Tibial nerve (tissue), 4 donors: ENCODE measurements at places on chromosomes 7 and 10. TPM values are rescaled to one million over a fixed set of nuclear protein-coding genes. Genes with fewer than 3 reads are reported as not detected.

DNA sequence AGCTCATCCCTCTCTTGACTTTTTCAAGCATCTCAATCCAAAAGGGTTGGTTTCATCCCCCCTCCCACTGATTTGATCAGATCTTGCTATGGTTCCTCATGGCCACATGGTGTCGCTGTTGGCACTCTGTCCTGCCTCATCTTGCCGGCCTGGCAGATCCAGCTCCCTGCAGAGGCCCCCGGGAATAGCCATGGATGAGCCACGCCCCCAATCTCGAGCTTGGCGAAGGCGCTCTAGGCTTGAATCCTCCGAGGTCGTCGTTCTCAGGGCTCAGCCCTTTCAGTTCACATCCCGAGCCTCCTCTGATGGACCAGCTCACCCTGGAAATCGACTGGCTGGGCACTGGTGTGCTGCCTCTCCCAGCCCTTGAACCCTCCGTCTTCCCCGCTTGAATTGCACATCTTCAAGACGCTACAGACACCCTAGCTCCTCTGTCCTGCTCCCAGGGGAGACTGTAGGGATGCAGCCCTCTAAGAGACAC lies 628.7 kb downstream of the TYW1 start:
- peak; percentile 72 for DNase-seq

- no peak for DNase-seq
Observed at GRCh38 chr10:3251172-3251571, 78.6 kb upstream of the PITRM1 start.

DNA sequence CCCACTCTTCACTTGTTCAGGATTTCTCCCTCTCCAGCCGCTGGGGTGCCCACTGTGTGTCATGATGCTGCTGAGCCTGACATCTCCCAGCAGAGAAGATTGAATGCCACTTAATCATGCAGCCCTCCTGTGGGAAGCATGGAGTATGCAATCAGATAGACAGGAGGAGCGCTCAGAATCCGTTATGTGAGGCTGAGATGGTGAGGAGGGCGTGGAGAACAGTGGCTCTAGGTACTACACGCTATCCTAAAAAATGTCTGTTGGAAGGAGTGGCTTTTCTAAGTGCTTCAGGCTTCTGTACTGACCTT lies 334.3 kb downstream of the LRMDA start:
- DNase-seq = no peak

DNA sequence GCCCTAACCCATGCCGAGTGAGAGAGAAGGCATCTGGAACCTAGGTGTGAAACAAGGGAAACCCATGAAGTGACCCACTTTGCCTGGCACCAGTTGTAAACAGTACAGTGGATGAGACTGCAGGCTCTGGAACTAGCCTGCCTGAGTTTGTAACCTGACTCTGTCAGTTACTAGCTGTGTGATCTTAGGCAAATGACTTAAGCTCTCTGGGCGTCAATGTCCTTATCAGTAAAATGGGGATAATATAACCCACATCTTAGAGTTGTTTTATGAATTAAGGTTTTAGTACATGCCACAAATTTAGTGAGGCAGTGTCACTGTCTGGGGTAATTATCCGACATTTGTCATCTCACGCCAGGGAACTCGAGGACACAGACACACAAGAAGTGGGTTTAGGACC lies 82.9 kb upstream of the AGK start:
- DNase-seq = no peak

- DNase-seq = no peak
Observed at GRCh38 chr10:23120001-23120934, 24.9 kb downstream of the MSRB2 start.

GRCh38 chr7:127657500-127657899 lies 5.5 kb downstream of the SND1 start:
- no peak for DNase-seq

- no peak for DNase-seq
Observed at GRCh38 chr7:34296663-34297062, 361.4 kb upstream of the NPSR1 start.

- no peak for DNase-seq
Observed at GRCh38 chr7:66399566-66399965, 194.4 kb downstream of the TPST1 start.

The ADCYAP1R1 gene
- total RNA-seq = 1.6 TPM

The ZNF277 gene
- 16.5 TPM for total RNA-seq

The UFSP1 gene
- 13.3 TPM for total RNA-seq

The FKBP6 gene
- not detected for total RNA-seq

The FAM171A1 gene
- total RNA-seq = 31.2 TPM

The GNA12 gene
- 36.0 TPM for total RNA-seq

The C10orf105 gene
- 0.42 TPM for total RNA-seq
